Inflammatory macrophage treated with lipopolysaccharide for 4 hours (primary cell): ENCODE measurements at places on chromosomes 1 and 21.
A peak's percentile ranks its signal among the peaks of the same experiment; 100 is the strongest.

- no peak for DNase-seq
Measured at GRCh38 chr1:145711213-145711651, 4.1 kb upstream of the PDZK1 start.

GRCh38 chr1:94250341-94250740 is 13.0 kb upstream of the ARHGAP29 start:
- no peak for DNase-seq

GRCh38 chr1:66993076-66993475 is 60.9 kb downstream of the SLC35D1 start:
- no peak for DNase-seq

DNA sequence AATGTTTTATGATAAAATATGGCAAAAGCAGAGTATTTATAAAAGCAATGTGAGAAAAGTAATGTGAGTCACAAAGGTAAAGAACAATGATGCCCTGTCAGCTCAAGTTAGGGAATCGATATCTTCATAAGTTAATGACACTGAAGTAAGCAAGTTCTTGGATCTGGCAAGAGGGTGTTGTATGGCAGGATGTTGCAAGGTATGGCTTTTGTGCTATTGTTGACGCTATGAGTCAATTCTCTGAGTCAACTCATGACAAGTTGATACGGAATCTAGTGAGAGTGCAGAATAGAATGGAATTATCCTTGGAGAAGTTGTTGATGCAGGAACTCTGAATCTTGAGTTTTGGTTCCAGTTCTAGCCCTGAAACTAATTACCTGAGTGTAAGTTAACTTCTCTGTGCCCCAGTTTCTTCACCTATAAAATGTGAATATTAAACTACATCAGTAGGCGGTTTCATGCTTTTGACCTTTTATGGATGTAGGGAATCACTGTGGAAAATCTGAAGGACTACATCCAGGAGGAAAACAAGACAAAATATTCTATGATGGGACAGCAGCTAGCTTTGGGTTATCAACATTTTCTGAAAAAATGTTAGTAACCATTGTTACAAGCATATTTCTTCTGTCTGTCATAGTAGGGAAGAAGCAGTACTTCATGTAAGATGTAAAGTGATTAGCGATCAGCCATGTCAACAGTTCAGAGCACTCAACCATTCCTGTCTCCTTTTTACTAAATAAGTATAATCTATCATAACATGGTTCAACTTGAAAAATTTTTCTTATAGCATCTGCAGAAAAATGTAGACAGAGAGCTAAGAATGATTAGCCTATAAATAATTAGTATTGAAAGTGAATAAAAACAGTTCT is 96.9 kb downstream of the ATP6V1G3 start:
- peak; percentile 7 for DNase-seq

- DNase-seq, result no peak
Measured at GRCh38 chr1:28264897-28265296, 5.6 kb downstream of the SESN2 start.

- no peak for DNase-seq
Measured at GRCh38 chr1:205630241-205630640, 1.6 kb downstream of the ELK4 start.

- DNase-seq, result peak; percentile 80
Measured at GRCh38 chr1:234874291-234875288, 254.0 kb downstream of the TOMM20 start.

- DNase-seq, result no peak
Measured at GRCh38 chr1:22271847-22272801, 129.2 kb upstream of the WNT4 start.

GRCh38 chr1:150997949-150998348 is 8.8 kb downstream of the MINDY1 start:
- no peak for DNase-seq

GRCh38 chr1:162265983-162266382 is 110.7 kb downstream of the SPATA46 start:
- no peak for DNase-seq

DNA sequence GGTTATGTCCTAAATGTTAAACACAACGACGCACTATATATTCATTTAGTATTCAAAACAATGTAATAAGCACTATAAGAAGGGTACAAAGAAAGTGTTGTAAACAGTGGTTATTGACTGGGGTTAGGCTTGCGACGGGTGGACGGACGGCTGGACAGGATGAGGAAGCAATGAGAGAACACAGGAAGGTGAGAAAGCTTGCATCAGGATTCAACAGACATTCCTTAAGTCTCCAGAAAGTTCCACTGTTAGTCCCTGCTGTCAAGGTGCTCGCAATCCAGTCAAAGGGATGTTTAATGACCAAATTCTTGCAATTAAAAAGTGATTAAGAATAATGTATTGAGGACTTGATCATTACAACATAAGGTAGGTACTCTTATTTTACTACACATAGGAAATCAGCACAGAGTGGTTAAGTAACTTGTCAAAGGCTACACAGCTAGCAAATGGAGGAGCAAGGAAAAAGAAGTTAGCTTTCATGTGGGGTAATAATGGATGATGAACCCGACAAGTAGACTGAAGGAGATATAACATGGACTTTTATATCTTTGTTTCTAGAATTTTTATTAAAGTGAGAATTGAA is 994 bp upstream of the ACBD6 start:
- DNase-seq, result no peak

DNA sequence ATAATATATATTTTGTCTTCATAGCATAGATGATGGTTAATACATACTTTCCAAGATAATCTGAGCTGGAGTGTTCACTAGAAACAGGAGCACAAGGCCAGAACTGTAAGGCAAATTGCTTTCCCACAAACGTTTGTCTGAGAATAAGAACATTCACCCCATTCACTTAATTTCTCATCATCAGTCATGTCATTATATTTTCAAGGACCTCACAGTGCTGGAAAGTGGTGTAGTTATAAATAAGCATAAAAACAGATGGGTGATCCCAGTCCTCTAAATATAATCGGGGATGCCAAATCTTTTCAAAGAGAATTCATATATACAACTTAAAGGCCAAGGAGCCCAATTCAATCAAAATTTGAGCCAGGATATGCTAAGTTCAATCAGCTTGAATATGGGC is 8.4 kb downstream of the PRRX1 start:
- DNase-seq, result no peak

- no peak for DNase-seq
Measured at GRCh38 chr1:44542420-44543063, 131.7 kb downstream of the TMEM53 start.

DNA sequence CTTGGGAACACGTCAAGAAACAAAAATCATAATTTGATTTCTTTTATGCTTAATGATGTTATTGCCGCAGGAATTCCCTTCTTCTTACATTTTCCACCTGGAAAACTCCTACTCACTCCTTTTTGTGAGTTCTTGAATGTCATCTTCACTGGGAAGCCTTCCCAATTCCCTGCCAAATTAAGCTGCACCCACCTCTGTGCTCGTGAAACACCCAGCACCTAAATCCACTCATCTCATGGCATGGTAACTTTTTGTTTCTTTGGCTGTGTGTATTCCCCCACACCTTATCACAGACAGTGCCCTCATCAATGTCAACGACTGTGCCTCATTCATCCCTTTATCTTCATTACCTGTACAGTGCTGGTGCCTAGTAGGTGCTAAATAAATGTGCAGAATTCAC is 45.6 kb downstream of the ASTN1 start:
- no peak for DNase-seq

- DNase-seq, result no peak
Measured at GRCh38 chr21:30447056-30447455, 7.0 kb downstream of the KRTAP15-1 start.

GRCh38 chr1:19360016-19360415 is 47.9 kb downstream of the SLC66A1 start:
- no peak for DNase-seq

DNA sequence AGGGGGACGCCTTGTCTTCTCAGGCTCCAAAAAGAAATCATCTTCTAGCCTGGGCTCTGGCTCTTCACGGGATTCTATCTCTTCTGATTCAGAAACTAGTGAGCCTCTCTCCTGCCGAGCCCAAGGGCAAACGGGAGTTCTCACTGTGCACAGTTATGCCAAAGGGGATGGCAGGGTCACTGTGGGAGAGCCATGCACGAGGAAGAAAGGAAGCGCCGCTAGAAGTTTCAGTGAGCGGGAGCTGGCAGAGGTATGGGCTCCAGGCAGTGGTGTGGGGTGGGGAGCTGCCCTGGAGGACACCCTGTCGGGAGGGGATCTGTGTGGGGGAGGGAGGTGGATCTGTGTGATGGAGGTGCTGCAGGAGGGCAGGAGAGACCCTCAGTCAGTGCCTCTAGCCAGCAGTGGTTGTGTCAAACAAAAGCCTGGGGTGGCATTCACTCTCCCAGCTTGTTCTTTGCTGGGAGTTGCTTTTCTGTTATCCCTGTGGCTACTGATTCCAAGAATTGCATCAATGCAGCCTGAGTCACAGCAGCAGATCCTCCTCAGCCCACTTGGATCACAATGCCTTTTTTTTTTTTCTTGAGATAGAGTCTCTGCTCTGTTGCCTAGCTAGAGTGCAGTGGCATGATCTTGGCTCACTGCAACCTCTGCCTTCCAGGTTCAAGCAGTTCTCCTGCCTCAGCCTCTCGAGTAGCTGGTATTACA is 21.8 kb downstream of the KDM4A start:
- no peak for DNase-seq

DNA sequence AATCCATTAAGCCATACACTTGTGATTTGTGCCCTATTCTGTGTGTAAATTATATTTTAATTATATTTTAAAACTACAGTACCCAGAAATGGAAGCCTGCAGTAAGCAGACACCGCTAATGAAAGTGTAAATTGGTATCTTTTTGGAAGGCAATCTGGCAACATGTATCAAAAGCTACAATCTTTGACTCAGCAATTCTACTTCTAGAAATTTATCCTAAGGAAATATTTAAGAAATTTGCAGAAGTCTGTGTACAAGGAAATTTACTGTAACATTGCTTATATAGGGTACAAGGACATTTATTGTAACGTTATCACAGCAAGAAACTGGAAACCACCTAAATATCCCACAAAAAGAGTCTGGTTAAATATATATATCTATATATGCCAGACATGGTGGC is 14.6 kb upstream of the ZMYM4 start:
- DNase-seq, result no peak

DNA sequence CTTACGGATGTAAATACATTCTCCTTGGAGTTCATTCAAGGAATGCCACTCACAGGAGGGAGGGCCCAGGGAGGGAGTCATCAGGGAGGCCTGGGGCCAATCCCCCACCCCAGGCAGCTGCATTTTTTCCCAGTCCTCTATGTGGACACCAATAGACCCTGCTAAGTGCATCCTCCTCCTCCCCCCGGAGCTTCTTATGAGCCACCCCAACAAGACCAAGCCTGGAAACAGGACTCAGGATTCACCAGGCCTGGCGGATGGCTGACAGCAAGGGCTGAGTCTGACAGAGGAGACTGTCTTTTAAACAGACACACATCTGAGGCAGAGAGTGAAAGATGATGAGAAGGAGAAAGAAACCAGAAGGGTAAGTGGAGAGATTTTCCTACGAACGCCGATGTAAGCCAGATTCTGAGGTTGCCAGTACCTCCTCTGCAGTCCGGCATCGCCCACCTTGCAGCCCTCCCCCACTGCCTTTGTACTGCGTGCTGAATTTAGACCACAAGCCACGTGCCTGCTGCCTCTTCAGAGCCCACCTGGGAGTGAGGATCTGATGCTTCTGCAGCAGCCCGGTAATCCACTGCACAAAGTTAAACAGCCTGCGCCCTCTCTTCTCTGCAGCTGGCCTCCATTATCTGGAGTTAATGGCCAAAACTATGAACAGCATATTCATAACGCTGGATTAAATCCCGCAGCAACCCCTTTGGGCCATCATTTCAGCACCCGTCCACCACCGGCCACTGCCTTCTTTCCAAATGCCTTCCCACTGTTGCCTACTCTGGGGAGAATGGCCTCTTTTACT is 17.6 kb upstream of the SFPQ start:
- DNase-seq, result no peak
